ENCODE measurements at places on chromosomes 2 and 18. TPM values are rescaled to one million over a fixed set of nuclear protein-coding genes. Genes with fewer than 3 reads are reported as not detected.

PRSS56 gene
- total RNA-seq: 0.18 TPM

LYPD6B gene
- 2.2 TPM for total RNA-seq

MAL gene
- 1.3 TPM for total RNA-seq

LRRTM1 gene
- not detected for total RNA-seq

CAPN14 gene
- 0.05 TPM for total RNA-seq

ARHGAP15 gene
- total RNA-seq: 0.41 TPM

GRCh38 chr18:22826726-22827125 is 106.4 kb upstream of the RBBP8 start:
- no peak for DNase-seq
- peaks cover 6% of the 10 kb centered on the region for H3K27me3 ChIP-seq
- no peaks in the 10 kb centered on the region for H3K4me1 ChIP-seq

DNA sequence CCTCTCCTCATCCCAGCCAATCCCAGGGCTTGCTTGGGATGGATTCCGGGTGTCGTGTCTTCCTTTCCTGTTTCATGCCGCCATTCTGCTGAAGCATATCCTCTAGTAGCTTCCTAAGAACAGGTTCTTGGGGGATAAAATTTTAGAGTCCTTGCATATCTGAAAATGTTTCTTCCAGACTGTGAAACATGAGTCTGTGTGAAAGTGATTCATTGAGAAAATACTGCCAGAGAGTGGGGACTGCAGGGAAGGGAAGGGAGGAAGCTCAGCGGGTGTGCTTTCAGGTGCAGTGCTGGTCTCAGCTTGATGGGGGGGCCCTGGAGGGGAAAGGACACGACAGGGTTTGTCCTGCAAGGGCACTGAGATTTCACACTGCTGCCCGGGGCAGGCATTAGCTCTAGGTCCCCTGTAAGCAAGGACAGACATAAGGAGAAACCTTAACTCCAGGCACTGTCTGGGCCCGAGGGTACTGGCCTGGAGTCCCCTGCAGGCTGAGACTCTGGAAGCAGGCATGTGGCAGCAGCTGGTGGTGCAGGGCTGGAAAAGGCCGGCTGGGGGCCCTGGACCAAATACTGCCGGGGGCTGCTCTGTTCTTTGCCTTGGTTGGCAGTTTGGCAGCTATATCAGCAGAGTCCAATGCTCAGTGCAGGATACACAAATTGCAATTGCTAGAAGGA is 97.6 kb upstream of the HS6ST1 start:
- no peak for DNase-seq
- H3K4me3 ChIP-seq: no peak overlapping the region
- no peaks in the 10 kb centered on the region for H3K27me3 ChIP-seq
- no peaks in the 10 kb centered on the region for H3K4me1 ChIP-seq
- H3K27ac ChIP-seq: no peak overlapping the region
- no peaks in the 10 kb centered on the region for H3K36me3 ChIP-seq

DNA sequence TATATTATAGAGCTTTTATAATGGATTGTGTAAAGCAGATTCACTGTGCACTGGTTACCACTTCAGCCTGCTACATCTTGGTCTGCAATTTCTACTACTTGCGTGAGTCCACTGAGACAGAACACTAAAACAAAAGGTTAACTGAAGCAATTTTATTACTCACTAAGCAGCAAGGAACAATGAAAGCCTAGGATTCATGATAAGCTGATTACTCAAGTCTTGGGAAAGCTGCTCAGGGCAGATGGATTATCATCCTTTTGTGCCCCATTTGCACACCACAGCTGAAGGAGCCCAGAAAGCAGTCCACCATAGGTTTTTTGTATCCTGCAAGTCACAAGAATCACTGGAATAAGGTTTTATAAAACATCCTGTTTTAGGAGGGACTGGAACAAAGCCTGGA is 1215.2 kb upstream of the TMEFF2 start:
- DNase-seq: no peak
- no peaks in the 10 kb centered on the region for H3K4me1 ChIP-seq
- no peaks in the 10 kb centered on the region for H3K36me3 ChIP-seq
- no peaks in the 10 kb centered on the region for H3K27me3 ChIP-seq
- no peak overlapping the region for H3K27ac ChIP-seq

DNA sequence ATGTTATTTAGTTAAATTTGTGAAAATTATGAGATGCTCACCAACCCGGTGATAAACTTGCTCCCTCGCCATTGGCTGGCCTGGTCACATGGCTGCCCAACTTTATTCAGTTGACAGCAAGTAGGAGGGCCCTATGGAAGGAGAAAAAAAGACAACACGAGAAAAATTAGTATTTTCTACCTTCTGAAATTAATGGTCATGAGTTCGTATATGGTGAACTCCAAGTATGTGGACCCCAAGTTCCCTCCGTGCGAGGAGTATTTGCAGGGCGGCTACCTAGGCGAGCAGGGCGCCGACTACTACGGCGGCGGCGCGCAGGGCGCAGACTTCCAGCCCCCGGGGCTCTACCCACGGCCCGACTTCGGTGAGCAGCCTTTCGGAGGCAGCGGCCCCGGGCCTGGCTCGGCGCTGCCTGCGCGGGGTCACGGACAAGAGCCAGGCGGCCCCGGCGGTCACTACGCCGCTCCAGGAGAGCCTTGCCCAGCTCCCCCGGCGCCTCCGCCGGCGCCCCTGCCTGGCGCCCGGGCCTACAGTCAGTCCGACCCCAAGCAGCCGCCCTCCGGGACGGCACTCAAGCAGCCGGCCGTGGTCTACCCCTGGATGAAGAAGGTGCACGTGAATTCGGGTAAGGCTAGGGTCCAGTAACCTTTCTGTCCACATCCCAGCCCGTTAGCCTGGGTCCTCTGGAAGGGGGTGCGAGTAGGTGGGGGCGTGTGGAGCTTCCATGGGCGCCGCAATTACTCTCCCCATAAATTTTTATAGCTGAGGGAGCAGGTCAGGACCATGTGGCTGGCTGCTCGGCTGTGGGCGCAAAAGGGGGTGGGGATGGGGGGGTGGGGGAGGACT is at the start of gene HOXD4:
Gene HOXD4 (plus strand): TSS at position 109 of the 846 bp plus-strand sequence. CDS start 84 bp downstream, at position 193.
- no peaks in the 10 kb centered on the region for H3K36me3 ChIP-seq
- no peak for DNase-seq
- H3K4me3 ChIP-seq: no peak within 1 kb of the TSS
- H3K4me1 ChIP-seq: no peaks in the 10 kb centered on the region
- peaks cover 2% of the 10 kb centered on the region for H3K27me3 ChIP-seq
- H3K27ac ChIP-seq: no peak within 1 kb of the TSS

- no peaks in the 10 kb centered on the region for H3K36me3 ChIP-seq
- no peaks in the 10 kb centered on the region for H3K27me3 ChIP-seq
- DNase-seq: no peak
- H3K4me3 ChIP-seq: no peak overlapping the region
Measured at GRCh38 chr18:69948919-69949537, 1.4 kb upstream of the CD226 start.

GRCh38 chr2:231395188-231396057 is at the start of gene B3GNT7:
TSS of gene B3GNT7 (plus strand) at chr2:231395710. CDS start at chr2:231395804, 94 bp downstream.
- peak within 1 kb of the TSS; percentile 91 for H3K27ac ChIP-seq
- no peaks in the 10 kb centered on the region for H3K36me3 ChIP-seq
- peak within 1 kb of the TSS; percentile 53 for H3K4me3 ChIP-seq

DNA sequence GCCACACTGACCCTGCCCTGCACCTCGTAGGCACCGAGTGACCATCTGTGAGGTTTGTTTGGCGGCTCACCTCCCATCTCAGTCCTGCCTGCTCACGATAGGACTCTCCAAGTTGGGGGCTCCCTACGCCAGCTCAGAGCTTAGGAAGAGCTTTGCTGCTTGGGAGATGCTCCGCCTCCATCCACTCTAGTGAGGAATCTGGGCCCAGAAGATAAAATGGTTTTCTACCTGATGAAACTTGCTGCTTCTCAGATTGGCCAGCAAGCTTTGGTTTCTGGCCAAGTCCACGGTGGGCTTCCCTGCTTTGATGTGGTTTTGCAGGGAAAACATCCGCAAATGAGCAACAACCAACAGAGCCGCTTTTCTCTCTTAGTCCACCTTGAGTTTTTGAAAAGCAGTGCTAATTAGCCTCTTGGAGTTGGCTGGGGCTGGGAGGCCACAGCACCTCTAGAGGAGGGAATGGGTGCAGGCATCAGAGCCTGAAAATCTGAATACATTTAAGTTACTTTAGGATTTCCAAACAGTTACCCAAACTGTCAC is 42.2 kb downstream of the THNSL2 start:
- no peak overlapping the region for H3K27ac ChIP-seq
- peaks cover 9% of the 10 kb centered on the region for H3K27me3 ChIP-seq
- H3K4me1 ChIP-seq: no peaks in the 10 kb centered on the region
- no peaks in the 10 kb centered on the region for H3K36me3 ChIP-seq
